Substantia nigra (tissue), 51 donors: ENCODE measurements at places on chromosomes 2 and 18.

- DNase-seq = no peak
Measured at GRCh38 chr18:13437034-13437433, 218.5 kb downstream of the LDLRAD4 start.

DNA sequence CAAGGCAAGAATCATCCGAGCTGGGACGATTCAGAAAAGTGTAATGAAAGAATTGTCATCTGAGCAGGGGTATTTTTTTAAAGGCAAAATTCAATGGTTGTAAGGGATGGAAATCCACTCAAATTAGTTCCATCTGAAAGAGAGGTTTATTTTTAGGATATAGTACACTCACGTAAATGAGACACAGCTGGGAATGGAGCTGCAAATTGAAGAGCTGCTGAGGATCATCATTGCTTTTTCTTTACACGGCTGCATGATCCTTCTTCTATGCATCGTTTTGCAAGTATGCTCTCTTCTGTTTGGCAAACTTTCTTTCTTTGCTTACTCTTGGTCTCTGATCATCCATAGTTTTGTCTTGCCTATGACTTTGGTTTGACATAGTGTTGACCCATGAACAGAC is 27.4 kb upstream of the CUL3 start:
- DNase-seq = no peak

DNA sequence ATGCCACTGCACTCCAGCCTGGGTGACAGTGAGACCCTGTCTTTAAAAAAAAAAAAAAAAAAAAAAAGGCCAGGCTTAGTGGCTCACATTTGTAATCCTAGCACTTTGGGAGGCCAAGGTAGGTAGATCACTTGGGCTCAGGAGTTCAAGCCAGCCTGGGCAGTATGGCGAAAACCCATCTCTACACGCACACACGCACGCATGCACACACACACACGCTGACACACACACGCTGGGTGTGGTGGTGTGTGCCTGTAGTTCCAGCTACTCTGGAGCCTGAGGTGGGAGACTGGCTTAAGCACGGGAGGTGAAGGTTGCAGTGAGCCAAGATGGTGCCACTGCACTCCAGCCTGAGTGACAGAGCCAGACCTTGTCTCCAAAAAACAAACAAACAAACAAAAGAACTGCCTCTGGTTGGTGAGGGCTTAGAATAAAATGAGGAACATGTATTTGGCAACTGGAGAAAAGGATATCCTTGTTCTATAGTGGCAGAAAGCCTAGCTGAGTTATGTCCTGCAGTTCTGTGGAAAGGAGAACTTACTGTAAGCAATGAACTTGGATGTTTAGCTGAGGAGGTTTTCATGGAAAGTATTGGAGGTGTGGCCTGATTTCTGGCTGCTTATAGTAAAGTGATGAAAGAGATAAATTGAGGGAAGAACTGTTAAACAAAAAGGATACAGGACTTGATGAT is 34.0 kb downstream of the HAT1 start:
- no peak for DNase-seq

GRCh38 chr2:71746946-71747501 is 293.7 kb downstream of the DYSF start:
- DNase-seq = no peak

GRCh38 chr2:167411367-167411766 is 523.1 kb downstream of the XIRP2 start:
- DNase-seq = no peak
